ENCODE measurements at places on chromosomes 12 and 14. TPM values are rescaled to one million over a fixed set of nuclear protein-coding genes. Genes with fewer than 3 reads are reported as not detected.

DNA sequence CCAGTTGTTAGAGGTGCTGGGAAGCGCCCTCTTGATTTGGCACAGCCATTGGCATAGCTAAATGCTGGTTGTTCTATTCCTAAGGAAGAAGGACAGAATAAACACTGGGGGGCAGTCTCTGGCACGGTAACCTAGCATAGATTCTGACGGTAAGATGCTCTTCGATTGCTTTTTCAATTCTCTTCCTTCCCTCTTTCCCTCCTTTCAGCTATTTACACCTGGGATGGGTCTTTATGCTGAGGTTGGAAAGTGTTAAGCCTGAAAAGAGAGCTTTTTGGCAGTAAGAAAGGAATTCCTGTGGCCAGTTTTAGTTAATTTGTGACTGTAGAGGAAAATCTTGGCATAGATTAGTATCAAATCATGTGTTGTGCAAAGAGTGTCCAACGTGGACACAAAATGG, 162.8 kb downstream of the SNAPC1 start:
- H3K27me3 ChIP-seq, result no peaks in the 10 kb centered on the region
- no peak overlapping the region for H3K4me3 ChIP-seq
- no peak for DNase-seq
- no peaks in the 10 kb centered on the region for H3K4me1 ChIP-seq
- no peak overlapping the region for H3K27ac ChIP-seq

DNA sequence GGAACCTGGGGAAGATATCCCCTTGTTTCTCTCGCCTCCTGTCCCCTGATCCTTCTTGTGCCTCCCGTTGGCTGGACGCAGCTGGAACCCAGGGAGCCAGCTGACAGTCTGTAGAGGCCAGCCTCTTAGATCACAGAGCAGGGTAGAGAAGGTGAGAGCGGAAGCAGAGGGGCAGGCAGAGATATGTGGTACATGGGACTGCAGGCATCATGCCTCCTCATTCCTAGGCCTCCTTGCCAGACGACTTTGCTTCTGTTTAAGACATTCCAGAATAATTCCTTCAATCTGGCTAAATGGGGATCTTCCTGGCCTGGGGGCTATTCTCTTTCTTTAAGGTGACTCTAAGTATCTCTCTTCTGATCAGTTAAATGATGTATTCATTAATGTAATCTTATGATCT, 89.4 kb upstream of the MAX start:
- DNase-seq, result no peak
- H3K27me3 ChIP-seq, result no peaks in the 10 kb centered on the region
- no peak overlapping the region for H3K27ac ChIP-seq
- H3K4me1 ChIP-seq, result no peaks in the 10 kb centered on the region
- no peak overlapping the region for H3K4me3 ChIP-seq

DNA sequence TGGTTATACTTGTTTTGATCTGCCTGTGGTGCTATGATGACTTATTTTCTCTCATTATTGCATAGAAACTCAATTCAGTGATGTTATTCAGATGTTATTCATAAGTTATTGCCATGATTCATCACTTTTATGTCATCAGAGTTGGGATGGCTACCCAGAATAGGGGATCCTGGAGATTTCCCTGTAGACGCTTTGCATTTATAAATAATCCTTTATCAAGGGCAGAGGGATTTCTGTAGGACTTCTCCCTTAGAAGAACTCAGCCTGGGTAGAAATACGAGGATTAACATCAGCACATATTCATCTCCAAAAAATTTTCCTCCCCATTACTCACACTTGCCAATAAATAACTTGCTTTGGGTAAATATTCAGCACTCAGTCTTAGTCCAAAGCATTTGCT, 4.9 kb downstream of the GPRC5A start:
- no peak overlapping the region for H3K27ac ChIP-seq
- H3K36me3 ChIP-seq, result no peaks in the 10 kb centered on the region
- no peak overlapping the region for H3K4me3 ChIP-seq
- H3K4me1 ChIP-seq, result peaks cover 2% of the 10 kb centered on the region
- H3K27me3 ChIP-seq, result no peaks in the 10 kb centered on the region
- no peak for DNase-seq

The CCDC177 gene
- not detected for total RNA-seq

The INHBE gene
- not detected for total RNA-seq

GRCh38 chr12:132194056-132194455, 49.8 kb downstream of the NOC4L start:
- no peaks in the 10 kb centered on the region for H3K27me3 ChIP-seq
- H3K4me1 ChIP-seq, result no peaks in the 10 kb centered on the region
- no peak overlapping the region for H3K27ac ChIP-seq

DNA sequence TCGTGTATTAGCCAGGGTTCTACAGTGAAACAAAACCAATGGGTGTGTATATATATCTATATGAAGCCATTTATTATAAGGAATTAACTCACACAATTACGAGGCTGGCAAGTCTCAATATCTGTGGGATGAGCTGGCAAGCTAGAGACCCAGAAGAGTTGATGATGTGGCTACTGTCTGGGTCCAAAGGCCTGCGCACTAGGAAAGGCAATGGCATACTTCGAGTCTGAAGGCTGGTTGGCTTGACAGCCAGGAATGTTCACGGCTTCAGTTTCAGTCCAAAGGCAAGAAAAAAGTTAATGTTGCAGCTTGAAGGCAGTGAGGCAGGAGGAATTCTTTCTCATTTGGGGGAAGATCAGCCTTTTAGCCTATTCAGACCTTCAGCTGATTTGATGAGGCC, 893.3 kb upstream of the LRFN5 start:
- no peak overlapping the region for H3K4me3 ChIP-seq
- H3K36me3 ChIP-seq, result no peaks in the 10 kb centered on the region
- no peaks in the 10 kb centered on the region for H3K27me3 ChIP-seq
- H3K4me1 ChIP-seq, result no peaks in the 10 kb centered on the region
- no peak overlapping the region for H3K27ac ChIP-seq
- no peak for DNase-seq

Data from aorta (tissue), 5 donors.